CD4-positive, alpha-beta T cell treated with Interleukin-4 for 1 hour (primary cell): ENCODE measurements at places on chromosomes 5 and 9.

- no peak for DNase-seq
Measured at GRCh38 chr9:105421154-105421553, 26.7 kb upstream of the FSD1L start.

- peak; percentile 58 for DNase-seq
Measured at GRCh38 chr5:93620487-93621326, 37.7 kb downstream of the NR2F1 start.

- no peak for DNase-seq
Measured at GRCh38 chr9:18330401-18331309, 143.3 kb upstream of the ADAMTSL1 start.

GRCh38 chr5:3564827-3565518, 30.7 kb upstream of the IRX1 start:
- no peak for DNase-seq

- no peak for DNase-seq
Measured at GRCh38 chr5:145362266-145362665, 472.9 kb downstream of the PRELID2 start.

- no peak for DNase-seq
Measured at GRCh38 chr5:10199692-10200091, 50.0 kb downstream of the ATPSCKMT start.

- DNase-seq, result no peak
Measured at GRCh38 chr9:70947086-70947485, 174.3 kb downstream of the TRPM3 start.

DNA sequence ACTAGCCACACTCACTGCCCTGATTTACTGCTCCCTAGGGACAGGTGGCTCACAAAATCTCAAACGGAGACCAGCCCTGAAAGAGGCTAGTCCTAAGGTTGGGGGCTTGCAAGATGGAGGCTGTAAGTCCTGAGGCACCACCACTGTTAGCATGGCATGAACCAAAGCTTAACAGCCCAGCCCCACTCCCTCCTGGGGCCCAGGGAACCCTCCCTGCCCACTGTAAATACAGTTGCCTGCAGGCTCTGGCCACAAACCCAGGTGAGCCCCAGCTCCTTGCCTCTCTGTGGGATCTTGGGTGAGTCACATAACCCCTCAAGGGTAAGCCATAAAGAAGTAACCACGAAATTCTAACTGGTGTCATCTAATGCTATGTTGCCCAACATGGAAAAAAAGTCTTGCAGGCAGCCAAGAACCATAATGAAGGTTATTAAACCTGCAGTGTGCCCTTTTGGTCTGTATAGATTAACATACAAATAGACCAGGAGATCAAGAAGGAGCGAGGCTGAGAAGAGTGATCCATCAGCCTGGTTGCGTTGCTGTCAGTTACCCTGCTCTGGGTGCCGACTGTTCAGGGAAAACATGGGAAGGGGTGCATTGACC, 1.7 kb upstream of the POMT1 start:
- DNase-seq, result peak; percentile 43

GRCh38 chr9:101235105-101235866, 149.5 kb downstream of the BAAT start:
- DNase-seq, result no peak

GRCh38 chr5:180052211-180052818, 19.2 kb downstream of the RNF130 start:
- no peak for DNase-seq

DNA sequence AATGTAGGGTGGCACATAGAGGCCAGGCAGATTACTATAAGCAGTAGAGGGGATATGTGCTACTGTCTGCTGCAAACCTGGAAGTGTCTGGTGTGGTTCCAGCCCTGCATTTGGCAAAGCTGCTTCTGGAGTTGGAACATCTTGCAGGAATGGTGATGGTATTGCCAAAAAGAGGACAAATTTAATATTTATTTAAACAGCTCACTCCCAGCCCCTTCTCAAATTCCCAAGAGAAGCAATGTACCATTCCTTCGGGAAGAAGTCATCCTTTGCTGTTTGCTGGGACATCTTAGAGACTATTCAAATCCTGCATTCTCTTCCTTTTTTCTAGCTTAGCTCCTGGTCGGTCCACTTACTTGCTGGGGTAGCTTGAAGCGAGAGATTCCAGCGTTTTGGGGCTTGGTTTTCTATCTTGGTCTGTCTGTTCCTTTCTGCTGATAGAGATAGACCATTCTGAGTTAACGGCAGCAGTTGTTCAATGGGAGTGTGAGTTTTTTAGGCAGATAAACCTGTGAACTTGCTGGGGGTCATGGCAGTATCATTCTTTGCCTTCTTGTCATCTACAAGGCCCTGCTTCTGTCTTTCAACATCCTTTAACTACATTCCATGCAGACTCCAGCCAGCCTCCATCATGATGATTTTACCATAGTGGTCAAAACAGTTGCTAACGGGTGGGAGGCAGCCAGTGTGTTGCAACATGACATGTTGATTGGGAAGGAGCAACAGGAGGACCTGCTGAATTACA, 69.9 kb downstream of the RCL1 start:
- no peak for DNase-seq

DNA sequence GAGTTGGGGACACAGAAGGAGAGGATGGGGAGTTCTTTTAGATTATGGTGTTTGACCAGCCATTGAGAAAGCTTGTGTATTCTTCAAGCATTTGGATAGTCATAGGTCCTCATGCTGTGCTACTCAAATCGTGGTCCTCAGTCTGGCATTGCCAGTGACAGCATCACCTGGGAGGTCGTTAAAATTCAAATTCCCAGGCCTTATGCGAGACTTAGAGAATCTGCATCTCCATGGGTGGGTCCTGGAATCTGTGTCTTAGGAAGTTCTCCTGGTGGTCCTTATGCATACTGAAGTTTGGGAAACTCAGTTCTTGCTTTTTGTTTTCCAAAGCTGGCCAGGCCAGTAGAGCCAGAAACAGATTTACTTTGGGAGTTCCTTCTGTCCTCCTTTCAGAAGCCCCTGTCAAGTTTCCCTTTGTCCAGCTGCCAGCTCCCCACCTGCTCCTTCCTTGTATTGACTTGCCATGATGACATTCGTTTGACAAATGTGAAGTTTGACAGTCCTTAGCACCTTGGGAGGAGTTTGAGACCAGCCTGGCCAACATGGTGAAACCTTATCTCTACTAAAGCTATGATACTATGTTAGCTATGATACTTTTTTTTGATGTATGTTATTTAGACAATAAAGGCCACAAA, 95.6 kb downstream of the PALM2AKAP2 start:
- DNase-seq, result no peak

DNA sequence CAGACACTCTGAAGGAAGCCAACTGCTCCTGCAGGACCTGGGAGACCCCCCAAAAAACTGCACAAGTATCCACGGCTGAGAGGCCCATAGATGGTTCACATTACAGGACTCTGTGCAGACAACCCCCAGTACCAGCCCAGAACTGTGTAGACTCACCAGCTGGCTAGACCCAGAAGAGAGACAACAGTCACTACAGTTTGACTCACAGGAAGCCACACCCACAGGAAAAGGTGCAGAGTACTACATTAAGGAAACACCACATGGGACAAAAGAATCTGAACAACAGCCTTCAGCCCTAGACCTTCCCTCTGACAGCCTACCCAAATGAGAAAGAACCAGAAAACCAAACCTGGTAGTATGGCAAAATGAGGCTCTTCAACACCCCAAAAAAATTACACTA, 281.2 kb upstream of the RGMB start:
- no peak for DNase-seq

DNA sequence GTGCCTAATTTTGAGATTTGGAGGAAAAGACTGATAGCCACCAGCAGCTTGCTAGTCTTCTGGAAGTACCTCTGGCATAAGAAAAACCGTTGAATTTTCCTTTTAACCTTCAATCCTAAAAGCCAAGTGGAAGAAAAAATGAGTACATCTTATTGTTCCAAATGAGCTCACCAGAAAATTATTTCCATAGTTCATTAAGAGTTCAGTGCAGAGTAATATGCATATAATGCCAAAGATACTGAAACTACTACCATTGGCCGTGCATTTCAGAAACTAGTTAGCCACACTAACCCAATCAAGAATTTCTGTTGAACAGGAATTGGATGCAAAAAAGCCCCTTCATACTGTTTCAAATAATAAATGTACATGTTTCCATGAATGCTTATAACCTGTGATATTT, 607.9 kb downstream of the KCTD16 start:
- DNase-seq, result no peak

GRCh38 chr9:32497921-32498320, 28.1 kb downstream of the RIGI start:
- DNase-seq, result no peak

DNA sequence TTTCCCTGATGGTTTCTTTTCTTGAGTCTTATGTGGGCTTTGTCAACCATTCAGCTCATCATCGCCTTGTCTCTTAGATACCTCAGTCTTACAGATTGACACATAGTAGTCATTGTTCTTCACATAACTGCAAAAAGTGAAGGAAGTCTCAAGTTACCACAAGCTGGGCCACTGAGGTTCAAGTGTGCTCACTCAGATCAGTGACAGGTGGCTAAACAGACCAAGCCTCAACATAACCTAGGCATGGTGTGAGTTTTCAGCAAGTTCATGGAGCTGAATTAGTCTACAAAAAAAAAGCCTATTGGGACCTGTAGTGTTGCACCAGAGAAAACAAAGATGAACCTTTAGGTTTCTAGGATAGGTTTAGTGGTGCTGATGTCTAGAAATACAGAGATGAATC, 58.2 kb downstream of the RFK start:
- DNase-seq, result no peak

DNA sequence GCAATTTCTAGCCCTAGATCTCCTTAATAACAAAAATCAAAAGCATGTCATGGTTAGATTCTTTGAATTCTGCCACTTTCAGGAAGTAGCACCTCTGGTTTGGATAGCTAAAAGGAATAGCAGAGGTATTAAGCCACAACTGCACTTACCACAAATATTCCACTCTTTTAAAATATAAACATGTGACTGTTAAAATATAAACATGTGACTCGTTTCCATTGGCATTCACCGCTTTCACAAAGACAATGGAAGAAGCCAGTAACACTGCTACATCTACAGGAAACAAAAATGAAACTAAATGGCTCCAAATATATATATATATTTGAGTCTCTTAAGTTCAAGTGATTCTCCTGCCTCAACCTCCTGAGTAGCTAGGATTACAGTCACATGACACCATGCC, 222.9 kb downstream of the ARL15 start:
- DNase-seq, result no peak
